AG09309 (cell line): ENCODE measurements at places on chromosomes 4 and X.
A peak's percentile ranks its signal among the peaks of the same experiment; 100 is the strongest.

GRCh38 chr4:2094545-2094944, 35.4 kb downstream of the NAT8L start:
- no peak for DNase-seq

GRCh38 chr4:8081621-8082516, 76.7 kb downstream of the ABLIM2 start:
- no peak for DNase-seq

GRCh38 chr4:3243136-3243780, 5.7 kb upstream of the MSANTD1 start:
- no peak for DNase-seq

DNA sequence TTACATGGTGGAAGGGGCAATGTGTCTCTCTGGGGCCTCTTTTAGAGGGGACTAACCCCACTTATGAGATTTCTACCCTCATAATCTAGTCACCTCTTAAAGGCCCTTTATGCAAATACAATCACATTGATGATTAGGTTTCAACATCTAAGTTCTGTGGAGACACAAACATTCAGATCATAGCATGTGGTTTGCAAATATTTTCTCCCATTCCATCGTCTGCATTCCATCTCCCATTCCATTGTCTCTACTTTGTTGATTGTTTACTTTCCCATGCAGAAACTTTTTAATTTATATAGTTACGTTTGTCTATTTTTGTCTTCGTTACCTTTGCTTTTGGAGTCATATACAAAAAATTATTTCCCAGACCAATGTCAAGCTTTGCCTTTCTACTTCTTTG, 927.5 kb upstream of the INTU start:
- no peak for DNase-seq

DNA sequence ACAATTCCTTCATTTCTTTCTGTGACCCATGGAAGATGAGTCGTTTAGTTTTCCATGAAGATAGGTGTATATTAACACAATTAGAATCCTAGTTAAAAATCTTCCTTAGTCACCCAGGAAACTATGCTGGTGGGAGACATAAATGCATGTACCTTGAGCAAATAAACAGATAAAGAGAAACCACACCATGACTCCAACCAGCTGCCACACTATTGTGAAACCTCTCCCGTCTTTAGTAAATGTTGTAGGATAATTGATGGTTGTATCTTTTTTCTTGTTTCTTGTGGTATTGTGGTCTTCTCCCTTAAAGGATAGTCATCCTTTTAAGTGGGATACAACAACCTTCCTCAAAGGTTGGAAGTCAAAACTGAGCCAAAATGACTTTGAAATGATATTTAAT, 103.8 kb upstream of the LEF1 start:
- DNase-seq = no peak

- DNase-seq = peak; percentile 32
These were observed 10.3 kb downstream of the RTL5 start for GRCh38 chrX:72121383-72121782.

DNA sequence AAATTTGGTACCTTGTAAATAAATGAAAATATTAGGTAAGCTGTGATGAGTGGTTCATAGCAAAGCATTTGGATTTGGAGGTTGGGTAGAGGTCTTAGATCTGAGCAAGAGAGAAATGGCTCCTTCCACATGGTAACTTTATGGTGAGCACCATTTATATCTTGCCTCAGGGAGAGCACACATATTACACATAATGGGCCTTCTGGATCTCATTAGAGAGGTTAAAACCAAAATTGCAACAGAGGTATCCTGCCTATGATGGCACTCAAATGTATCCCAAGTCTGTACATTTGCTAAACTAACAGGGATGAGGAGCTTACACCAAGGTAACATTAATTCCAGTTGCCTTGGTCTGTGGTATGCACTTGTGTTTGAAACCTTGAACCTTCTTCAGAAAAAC, 87.1 kb upstream of the PUDP start:
- DNase-seq = no peak

DNA sequence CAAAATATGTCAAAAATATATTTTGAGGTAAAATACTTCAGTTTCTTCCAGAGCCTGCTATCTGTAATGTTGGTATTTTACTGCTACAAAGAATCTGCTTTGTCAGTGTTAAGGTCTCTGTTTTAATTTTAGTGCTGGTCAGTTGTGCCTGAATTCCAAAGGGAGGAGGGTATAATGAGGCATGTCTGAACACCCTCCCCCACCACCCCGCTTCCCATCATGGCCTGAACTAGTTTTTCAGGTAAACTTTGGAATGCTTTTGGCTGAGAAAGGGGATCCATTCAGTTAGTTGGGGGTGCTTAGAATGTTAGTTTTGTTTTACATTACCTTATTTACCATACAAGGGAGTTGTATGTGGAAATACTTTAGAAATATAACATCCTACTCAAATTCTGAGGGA, 158.5 kb downstream of the MID1IP1 start:
- no peak for DNase-seq

- no peak for DNase-seq
These were observed 689 bp upstream of the DCHS2 start for GRCh38 chr4:154492288-154492687.

DNA sequence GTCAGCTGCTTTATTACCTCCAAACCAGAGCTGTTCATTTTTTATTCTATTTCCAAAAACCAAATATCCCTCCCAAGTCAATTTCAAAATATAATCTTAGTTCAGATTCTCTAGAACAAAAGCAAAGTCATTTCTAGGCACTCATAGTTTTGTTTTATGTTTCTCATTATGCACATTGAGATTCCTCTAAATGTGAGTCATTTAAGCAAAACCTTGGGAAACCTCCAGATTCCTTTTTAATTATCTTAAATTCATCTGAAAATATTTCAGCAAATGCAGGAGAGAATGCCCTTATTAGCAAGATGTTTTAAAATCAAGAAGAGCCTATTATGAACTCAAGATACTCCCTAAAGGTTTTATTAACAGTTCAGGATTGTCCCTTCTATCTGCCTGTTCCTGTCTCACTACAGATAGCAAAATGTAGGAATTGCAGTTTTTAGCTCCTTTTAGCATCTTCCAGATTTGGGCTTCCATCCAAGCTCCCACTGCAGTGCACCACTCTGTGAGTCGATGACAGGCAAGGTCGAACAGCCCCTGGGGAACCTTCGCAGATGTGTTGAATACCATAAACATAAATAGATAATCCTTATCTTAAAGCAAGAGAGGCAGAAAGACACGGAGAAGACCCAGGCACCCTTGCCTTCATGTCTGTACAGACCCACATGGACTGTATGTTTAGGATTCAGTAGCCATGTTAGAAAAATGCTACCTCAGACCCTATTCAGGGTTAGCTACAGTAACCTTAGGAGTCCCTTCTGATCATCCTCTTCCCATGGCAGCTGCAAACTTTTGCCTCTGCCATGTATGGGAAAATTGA, 11.3 kb upstream of the SLC9A7 start:
- DNase-seq = no peak

DNA sequence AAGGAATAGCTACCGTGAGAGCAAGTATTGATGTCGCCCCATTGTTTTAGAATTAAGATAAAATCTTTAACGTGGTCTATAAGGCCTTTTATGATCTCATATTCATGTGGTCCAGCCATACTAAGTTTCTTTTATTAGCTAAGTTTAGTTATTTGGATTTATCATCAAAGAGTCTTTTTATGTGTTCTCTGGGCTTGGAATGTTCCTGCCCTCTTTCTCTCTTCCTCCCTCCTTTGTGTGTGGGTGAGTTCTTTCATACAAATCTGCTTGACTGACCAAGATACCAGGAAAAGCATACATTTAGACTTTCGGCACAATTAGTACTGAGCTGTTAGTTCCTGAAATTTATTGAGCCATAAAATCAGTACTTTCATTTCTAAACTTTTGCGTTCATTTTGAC, 11.3 kb downstream of the TDO2 start:
- no peak for DNase-seq

- DNase-seq = no peak
These were observed 7.3 kb upstream of the SEC24D start for GRCh38 chr4:118843237-118843636.

DNA sequence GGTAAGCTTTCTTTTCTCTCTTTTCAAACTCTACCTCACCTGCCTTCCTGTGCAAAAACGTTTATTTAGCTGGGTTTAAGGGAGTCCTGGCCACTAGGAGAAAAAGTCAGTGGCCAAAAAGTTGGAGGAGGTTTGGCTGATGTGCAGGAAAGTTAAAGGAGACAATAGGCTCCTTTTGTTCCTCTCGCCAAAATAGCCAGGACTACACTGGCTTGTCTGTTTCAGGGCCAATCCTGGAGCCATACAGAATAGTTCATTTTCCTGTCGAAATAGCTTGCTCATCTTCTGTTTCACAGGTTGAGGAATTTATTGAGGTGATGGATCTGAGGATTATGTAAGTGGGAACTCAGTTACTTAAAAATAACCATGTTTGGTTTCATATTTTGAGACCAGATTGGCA, 423 bp downstream of the HEPH start:
- DNase-seq = no peak
